Glomerular endothelial cell (primary cell): ENCODE measurements at places on chromosomes 7 and 10.
A peak's percentile ranks its signal among the peaks of the same experiment; 100 is the strongest.

- DNase-seq: no peak
Observed at GRCh38 chr10:11823989-11824346, 812 bp downstream of the PROSER2 start.

DNA sequence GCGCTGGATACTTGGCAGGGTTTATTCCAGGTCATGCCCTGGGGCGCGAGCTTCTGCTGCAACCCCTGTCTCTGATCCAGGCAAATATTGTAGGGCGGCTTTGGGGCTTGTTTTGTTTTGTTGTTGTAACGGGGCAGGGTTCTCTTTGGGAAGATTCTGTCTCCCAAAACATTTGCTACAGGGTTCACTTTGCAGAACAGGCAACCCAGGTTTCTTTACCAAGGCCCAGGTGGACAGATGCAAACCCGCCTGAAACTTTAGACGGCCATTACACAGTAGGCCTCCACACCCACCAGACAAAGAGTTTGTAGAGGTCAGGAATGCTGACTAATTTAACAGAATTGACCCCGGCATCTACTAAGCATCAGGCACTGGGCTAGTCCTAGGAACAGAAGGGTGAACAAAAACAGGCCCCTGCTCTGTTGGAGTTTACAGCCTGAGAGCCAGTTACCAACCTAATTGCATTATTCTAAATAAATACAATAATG is 567 bp upstream of the CDCA7L start:
- no peak for DNase-seq

DNA sequence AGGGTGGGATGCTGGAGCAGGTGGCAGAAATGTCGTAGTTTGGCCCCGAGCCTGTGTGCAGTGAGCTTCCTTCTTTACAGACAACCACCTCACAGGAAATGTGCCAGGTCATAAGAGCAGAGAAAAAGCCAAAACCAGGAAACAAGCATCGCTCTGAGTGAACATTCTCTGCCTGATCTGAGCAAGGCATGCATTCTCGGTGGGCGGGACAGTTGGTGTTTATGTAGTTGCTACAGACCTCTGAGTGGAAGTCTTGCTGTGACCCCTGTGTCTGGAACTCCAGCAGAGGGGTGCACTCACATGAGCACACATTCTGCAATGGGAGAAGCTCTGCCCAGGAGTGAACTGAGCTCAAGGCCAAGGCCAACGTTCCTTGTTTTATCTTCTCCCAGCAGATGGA is 230.1 kb downstream of the TCERG1L start:
- DNase-seq: no peak

GRCh38 chr10:121374121-121374520 is 224.1 kb downstream of the FGFR2 start:
- no peak for DNase-seq

GRCh38 chr7:67940400-67940799 is 943.8 kb downstream of the TYW1 start:
- DNase-seq: no peak

DNA sequence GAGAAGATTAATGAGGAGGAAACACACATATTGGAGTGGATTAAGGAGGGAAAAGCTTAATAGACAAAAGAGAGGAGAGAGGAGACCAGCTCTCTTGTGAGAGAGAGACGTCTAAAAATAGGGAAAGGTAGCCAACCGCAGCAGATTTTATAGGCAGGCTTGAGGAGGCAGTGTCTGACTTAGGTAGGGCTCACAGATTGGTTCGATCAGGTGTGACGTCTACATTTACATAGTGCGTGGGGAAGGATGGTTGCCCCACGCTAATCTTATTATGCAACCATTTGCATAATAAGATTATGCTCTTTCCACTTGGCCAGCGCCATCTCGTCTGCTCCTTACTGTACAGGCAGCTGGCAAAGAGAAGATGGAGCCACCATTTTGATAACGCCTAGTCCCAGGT is 122.0 kb downstream of the MARCHF5 start:
- no peak for DNase-seq

- no peak for DNase-seq
Observed at GRCh38 chr10:55766212-55766611, 594.8 kb downstream of the ZWINT start.

GRCh38 chr10:86483664-86484063 is 37.9 kb downstream of the WAPL start:
- no peak for DNase-seq

DNA sequence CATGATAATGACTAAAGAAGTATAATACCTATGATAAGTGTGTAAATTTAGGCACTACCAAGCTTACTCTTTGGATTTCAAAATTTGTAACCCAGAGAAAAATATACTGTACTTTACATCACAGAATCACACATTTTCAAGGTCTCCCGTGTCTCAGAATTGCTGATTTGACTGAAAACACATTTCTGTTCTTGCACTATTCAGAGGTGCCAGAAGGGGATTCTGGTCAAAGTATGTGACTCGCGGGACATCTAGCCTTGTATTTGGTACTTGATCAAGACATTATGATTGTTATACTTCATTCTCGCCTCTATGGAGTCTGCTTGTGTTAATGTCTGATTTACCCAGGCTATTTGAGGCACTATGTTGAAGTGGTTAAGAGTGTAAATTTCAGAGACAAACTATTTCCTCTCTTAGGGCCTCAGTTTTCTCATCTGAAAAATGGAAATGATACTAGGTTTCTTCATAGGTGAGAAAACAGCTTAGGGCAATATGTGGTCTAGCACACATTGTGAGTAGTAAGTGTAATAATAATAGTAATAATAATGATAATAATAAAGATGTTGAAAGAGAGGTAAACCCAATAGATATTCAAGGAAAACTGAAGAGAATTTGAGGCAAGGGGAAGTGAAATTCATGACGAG is 320.4 kb downstream of the RNLS start:
- DNase-seq: no peak

- peak; percentile 99 for DNase-seq
Observed at GRCh38 chr7:100087055-100087750, 1.6 kb upstream of the COPS6 start.

- DNase-seq: no peak
Observed at GRCh38 chr7:77205706-77206105, 6.1 kb upstream of the FGL2 start.

GRCh38 chr10:108303149-108303548 is 1138.6 kb upstream of the SORCS1 start:
- DNase-seq: no peak

GRCh38 chr10:120121768-120122167 is 229.2 kb downstream of the SEC23IP start:
- no peak for DNase-seq

GRCh38 chr10:11147722-11148121 is 130.1 kb downstream of the CELF2 start:
- DNase-seq: no peak

GRCh38 chr10:30979956-30980355 is 51.7 kb downstream of the ZNF438 start:
- no peak for DNase-seq

DNA sequence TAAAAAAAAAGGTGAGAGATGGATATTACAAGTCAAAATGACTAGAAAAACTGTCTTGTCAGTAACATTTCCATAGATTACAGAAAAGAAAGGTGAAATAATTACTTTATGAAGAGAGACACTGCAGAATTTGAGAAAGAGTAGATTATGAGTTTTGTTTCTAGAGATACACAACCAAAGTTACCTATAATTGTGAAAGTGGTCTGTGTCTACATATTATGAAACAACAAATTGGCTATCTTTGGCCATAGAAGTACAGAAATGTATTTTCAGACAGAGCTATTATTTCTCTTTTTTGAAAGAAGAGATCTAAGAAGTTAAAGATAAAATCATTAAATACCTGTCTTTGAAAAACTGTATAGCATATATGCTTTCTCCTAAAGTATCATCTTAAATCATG is 30.1 kb downstream of the KCND2 start:
- no peak for DNase-seq

- no peak for DNase-seq
Observed at GRCh38 chr10:91190388-91190870, 30.0 kb upstream of the PCGF5 start.

DNA sequence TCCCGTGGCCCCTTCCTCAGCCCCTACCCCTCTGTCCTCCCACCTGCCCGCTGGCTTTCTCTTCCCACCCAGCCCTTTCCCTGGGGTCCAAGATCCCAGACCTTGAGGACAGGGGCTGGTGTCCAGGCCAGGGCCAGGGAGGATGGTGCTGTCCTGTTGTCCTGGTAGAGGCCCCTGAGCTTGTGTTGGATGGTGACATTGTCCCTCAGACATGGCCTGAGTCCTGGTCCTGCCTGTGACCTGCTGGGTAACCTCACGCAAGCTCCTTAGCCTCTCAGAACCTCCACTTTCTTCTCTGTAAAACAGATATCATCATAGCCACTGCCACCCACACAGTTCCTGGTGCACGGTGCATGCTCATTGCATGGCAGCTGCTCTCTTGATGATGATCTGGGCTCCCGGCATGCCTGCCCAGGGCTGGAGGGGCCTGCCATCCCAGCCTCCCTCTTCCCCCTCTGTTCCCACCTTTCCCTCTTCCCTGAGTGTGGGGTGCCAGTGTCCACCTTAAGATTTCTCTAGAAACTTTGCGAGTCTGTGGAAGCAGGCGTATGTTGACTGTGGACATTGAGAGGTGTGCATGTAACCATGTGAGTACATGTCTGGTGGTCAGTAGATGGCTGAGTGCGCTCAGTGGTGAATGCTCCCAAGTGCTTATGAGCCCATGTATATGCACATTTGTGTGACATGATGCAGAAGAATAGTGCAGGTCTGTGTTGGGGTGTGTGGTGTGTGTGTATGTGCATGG is 60.4 kb downstream of the NEURL1 start:
- no peak for DNase-seq

DNA sequence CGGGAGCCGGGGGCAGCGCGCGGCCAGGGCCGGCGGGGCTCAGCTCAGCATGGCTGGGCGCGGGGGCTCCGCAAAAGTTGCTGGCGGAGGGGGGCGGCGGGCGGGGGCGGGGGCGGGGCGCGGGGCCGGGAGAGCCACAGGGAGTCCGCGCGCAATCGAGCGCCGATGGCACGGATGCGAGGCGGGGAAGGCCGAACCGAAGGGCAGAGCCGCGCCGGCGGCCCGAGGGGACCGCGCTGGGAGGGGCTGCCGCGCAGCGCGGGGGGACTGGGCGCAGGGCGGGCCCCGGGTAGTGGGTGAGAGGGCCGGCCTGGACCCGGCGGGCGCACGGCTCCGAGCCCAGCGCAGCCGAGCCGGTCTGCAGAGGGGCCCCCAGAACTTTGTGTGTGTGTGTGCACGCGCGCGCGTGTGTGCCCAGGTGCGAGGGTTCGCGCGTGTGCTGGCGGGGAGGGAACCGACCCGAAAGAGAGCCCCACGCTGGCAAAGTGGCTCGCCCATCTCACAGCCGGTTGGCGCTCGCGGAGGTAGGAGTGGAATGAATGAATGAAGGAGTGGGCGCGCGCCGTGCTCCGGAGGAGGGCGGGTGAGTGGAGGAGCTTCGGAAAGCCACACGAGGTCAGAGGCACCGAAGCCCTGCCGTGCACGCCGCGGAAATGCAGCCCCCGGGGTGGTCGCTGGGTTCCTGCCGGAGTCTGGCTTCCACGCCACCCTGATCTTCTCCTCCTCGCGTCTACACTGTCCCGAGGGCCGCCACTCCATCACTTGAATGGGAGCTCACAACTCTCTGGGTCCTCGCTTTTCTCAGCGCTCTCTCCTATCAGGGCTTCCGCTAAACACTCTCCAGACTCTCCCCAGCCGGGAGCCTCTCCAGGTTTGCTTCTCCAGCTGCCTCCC is at the start of gene HIPK2:
Gene HIPK2 (minus strand): TSS at position 51 of the 894 bp plus-strand sequence. CDS start 375 bp downstream, outside the sequence.
- no peak for DNase-seq

DNA sequence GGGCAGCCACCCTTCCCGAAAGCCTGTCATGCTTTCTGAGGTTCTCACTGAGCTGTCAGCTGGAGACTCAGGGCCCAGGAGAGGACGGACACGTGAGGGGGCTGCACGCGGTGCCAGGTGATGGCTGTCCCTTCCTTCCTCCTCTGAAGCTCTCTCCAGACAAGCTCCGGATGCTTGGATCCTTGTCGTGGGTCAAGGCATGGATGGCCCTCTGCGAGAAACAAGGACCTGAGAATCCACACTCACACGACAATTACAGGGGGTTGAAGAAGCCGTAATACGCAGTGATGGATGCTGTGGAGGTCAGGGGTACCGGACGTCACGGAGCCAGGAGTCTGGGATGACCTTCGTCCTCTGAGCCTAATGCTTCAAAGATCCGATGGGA is 170.3 kb downstream of the USP6NL start:
- DNase-seq: no peak

DNA sequence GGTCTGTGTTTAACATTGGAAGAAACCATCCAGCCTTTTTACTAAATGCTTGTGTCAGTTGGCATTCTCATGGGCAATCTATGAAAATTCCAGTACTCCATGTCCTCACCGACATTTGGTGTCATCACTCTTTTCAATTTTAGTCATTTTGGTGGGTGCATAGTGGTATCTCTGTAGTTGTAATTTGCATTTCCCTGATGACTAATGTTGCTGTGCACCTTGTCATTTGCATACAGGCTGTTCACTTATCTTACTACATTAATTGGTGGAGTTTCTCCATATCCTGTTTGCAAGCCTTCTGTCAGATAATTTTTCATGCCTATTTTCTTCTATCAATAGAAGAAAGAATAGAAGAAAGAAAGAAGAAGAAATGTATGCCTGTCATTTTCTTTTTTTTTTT is 73.7 kb downstream of the PLPP4 start:
- DNase-seq: no peak

DNA sequence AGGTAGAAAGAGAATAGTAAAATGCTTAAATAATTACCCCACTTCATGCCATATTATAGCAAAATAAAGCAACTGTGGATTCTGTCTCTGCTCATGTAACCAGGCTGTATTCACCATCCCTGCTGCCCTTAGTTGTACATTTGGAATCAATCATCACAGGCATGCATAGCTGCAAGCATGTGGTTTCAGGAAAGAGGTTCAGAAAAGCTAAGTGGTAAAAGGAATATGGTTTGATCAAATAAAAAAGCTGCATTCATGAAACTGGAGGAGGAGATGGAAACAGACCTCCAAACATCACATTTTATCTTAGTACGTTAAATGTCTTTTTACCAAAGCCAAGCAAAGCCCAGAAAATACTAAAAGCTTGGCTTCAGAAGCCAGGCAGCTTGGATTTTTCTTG is 81.3 kb downstream of the ADAM22 start:
- DNase-seq: no peak

GRCh38 chr7:115552766-115553165 is 477.8 kb downstream of the TFEC start:
- DNase-seq: no peak

- no peak for DNase-seq
Observed at GRCh38 chr10:53724581-53724980, 952.0 kb upstream of the MBL2 start.

DNA sequence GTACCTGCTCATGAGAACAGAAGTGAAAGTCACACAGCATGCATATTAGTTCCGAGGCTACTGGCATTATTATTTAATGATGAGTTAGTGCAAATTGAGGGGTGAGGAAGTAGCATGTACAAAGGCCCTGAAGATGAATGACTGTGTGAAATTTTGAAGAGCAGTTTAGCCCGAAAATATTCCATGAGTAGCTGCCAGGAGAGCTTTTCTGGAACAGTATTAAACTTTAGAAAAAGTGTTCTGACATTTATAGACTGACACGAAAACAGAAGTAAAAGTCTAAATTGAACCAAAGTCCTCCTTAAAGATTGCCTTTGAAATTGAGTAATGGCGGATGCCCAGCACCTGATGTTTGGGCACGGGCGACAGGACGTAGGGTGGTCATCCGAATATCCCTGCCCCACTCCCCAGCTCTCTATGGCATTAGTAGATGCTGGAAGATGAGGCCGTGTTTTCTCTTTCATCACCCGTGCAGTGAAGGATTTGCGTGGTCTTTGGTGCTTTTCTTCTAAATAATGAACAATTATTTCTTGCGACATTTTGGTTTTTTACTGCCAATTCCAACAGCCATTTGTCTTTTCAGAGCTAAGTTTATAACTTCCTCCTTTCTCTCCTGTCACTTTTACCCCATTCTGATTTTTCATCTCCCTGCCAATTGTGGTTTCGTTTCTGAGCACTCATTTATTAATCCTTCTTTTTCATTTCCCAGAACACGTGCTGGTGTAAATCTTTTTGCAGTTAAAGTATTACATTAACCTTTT is 192.6 kb downstream of the MGMT start:
- no peak for DNase-seq
